Activated CD4-positive, alpha-beta T cell treated with anti-CD3 and anti-CD28 coated beads, Interleukin-2, amount 50 U/mL, for 16 hours (primary cell): ENCODE measurements at places on chromosomes 3 and 15.

DNA sequence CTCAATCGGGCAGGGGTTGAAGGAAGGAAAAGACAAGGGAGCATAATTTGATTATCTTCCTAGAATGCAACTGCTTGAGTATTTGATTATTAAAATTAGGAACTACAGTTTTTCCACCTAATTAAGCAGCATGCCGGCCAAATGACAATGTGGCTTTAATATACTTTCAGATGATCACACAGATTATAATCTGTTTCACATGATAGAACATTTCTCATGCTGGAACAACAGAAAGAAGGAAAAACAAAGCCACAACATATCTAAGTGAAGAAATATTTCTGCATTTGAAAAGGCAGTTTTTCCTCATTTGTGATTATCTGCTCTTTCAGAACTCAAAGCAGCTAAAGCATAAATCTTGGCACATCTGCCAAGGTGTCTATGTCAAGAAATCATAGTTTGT, 82.7 kb downstream of the STRIT1 start:
- no peak for DNase-seq

- DNase-seq: no peak
Observed at GRCh38 chr15:33298631-33299030, 12.1 kb upstream of the RYR3 start.

DNA sequence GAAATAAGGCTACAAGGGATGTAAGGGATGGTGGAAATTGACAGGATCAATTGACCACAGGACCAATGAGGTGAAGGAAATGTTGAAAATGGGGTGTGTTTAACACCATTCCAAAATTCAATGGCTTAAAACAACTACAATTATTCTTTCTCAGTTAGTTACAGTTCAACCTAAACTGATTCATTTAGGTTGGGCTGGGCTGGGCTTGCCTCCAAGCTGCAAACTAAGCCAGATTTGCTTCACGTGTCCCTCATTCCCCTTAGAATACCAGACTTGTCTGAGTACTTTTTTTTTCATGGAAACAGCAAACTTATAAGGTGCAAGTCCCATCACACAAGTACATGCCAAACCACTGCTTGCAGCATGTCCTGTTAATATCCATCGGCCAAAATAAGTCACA, 280.1 kb downstream of the NEK10 start:
- DNase-seq: no peak

DNA sequence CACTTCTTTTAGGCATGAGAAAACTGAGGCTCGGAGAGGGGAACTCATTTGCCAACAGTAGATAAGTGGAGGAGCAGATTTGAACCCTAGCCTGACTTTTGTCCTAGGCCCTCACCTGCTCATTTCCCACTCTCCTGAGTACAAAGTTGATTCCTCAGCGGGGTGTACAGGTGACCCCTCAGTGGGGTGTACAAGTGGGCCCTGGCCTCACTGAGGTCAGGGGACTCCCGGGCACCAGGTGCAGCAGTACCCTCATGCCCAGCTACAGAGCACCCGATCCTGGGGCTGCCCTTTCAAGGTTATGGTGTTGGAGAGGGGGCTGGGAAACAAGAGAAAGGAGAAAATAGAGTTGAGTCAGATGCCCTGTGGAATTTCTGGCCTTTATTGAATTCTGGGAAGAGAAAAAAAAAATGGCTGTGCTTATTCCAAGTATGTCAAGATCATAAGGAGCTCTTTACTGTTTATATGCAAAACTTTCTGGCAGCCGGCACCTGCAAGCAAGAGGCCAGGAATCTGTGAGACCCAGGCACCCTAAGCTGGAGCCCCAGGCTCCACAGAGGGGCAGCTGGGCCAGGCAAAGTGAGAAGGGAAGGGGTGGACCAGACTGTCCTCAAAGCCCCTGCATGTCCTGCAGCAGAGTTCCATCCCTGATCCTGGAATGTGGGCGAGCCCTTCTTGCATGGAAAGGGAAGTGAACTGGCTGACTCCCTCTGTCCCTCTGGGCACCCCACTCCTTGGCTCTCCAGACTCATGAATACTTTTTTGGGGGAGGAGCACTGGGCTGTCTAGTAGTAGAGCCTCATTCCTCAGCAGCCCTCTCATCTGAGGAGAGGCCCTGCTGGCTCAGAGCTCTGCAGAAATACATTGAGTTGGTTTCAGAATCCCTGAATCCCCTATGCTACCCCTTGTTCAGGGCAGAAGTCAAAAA, 43.1 kb downstream of the AMOTL2 start:
- DNase-seq: no peak

- no peak for DNase-seq
Observed at GRCh38 chr15:29621616-29622015, 200.7 kb downstream of the TJP1 start.

DNA sequence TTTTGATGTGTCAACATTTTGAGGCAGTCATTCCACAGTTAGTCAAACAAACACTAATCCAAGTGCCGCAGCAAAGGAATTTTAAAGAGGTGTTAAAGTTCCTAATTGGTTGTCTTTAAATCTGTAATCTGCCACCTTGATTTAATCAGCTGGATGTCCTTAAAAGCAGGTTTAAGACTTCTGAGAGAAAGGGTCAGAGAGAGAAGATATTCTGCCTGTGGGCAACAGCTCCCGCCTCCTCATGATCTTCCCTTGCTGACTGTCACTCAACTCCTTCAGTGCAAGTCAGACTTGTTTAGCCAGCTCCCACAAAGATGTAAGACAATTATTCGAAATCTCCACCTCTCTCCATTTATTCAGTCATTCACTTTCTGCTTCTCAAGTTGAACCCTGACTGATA, 92.6 kb upstream of the MYRIP start:
- no peak for DNase-seq

- no peak for DNase-seq
Observed at GRCh38 chr3:45055032-45055410, 28.9 kb downstream of the CLEC3B start.

DNA sequence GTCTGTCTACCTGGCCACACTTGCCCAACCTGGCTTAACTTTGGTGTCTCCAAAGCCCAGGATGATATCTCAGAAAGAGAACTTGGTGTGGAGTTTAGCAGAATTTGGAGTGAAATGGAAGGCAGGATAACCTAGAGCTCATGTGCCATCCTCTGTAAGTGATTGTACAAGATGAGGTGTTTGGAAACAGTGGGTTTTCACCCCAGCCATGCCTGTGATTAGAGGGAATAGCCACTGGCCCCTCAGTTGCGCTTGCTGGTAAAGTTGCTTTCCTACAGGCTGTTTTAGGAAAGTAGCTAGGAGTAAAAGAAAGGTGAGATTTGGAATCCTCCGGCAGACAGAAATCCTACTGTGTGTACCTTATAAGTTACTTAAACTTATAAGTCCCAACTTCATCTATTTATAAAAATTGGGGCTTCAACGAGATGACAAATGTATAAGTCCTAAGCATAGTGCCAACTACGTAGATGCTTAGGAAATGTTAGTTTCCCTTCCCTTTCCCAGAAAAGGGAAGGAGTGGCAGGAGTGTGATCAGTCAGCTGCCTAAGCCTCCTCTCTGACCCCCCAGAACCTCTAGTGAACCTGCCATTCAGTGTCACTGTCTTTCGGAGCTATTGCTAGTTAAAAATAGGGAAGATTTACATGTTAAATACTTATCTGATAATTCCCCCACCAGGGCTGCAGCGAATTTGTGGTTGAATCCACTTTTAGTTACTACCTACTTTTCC, 13.4 kb upstream of the BMF start:
- no peak for DNase-seq

DNA sequence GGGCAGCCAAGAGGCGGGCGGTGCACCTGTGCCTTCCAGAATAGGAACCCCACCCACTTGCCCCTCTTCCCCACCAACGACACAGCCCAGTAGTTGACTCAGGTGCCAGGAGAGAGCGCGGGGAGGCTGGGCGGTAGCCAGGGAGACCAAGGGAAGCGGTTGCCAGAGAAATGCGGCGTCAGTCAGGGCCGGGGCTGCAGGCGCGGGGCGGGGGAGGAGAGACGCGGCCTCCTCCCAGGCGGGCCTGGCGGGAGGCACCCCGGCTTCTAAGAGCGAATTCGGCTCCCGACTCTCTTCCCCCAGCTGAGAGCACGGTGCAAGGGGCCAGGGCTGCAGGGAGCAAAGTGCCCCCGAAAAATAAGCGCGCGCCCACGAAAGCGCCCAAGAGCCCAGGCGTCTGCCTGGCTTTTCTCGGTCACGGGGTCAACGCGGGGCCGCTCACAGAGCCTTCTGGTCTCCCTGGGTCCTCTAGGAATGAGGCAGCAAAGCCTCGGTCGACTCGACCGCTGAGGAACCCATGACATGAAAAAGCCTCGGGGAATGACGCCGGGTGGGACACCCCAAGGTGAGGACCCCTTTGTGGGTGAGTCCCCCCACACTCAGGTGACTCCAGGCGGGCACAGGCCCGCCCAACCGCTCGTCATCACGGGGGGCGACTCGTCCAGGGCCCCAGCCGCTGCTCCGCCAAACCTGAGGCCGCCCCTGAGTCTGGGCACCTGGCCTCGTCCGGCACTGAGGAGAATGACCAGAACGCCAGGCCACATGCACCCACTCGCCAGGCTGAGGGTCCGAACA, 716 bp downstream of the CPEB1 start:
- DNase-seq: no peak

- no peak for DNase-seq
Observed at GRCh38 chr3:32381922-32382321, 9.7 kb upstream of the CMTM7 start.

DNA sequence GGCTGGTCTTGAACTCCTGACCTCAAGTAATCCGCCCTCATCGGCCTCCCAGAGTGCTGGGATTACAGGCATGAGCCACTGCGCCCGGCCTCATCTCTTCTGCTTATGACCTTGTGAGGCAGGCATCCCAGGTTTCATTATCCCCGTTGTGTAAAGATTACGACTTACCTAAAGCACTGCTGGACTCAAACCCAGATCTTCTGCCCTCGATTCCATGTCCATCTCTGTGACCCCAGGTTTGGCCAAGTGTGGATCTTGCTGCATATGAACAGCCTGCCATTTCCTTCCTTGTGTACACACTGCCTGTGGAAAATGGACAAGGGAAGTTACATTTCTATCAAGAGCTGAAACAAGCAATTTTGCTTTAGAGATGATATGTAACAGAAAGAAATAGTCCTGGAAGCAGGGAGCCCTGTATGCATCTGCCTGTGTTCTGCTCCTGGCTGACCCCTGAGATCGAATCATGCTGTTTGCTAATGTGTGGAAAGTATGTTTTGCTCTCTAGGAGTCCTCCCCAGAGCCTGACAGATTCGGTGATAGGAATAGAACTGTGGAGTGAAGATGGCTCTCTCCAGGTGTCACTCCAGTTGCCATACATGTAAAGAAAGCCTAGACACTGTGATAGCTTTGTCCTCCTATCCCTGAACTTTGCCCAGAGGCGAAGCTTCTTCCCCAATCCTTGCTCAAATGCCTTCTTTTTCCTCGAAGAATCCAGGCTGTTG, 11.8 kb upstream of the LIPC start:
- no peak for DNase-seq

DNA sequence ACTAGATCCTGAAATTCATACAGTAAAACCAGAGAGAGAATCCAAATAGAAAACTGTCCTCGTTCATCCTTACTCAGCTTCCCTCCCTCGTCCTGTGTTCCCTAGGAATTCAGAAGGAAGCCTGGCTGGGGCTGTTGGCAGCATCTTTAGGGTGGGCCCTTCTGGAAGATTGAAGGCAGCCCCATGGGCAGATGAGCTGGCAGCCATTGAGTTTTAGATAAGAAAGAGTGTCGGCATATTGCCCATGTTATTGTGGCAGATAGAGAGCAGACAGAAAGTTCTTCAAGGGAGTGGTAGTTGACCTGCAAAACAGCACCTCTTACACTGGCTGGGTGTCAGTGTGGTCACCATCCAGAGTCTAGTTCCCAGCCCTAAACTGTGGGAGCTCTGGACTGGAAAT, 23.5 kb downstream of the TMOD2 start:
- DNase-seq: no peak

- DNase-seq: no peak
Observed at GRCh38 chr3:114363554-114364202, 69.8 kb downstream of the TIGIT start.

GRCh38 chr3:4994823-4995499, 15.7 kb downstream of the BHLHE40 start:
- DNase-seq: no peak

- DNase-seq: no peak
Observed at GRCh38 chr3:170777564-170777926, 92.5 kb downstream of the RPL22L1 start.

GRCh38 chr15:66097151-66098021, 156.2 kb downstream of the MEGF11 start:
- DNase-seq: no peak

DNA sequence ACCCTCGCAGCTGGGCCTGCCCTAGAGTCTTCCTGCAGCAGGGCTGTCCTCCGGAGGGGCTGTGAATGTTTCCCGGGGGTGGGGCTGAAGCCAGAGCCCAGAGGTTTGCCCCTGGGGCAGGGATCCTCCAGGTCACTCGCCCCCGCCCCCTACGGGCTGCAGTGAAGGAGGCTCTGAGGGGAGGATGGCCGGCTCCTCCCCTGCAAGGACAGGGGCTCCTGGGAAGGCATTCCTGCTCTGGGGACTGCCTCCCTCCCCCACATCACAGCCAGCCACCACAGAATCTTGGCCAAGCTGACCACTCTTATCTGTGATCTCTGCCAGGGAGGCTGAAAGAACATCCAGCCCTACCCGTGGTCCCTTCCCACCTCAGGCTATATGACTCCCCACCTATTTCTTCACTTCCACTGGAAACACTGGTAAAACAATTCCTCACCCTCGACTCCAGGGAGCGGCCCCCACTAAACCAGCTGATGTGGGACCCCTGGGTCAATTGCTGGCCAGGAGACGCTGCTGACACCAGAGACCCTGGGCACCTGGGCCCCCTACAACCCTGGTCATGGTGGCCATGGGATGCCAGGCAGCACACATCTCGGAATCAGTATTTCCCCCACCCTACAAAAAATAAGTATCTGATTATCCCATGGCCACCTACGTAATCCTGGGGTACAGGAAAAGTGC, 66.0 kb downstream of the HMCES start:
- DNase-seq: no peak

DNA sequence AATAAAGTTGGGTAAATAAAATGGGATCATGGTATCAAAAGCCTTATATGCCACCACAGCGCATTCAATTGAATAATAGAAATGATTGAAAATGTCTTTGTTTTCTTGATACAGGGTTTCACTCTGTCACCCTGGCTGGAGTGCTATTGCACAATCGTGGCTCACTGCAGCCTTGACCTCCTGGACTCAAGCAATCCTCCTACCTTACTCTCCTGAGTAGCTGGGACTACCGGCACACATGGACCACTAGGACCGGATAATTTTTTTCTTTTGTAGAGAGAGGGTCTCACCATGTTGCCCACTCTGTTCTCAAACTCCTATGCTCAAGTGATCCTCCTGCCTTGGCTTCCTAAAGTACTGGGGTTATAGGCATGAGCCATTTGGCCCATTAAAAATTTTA, 33.8 kb upstream of the BBX start:
- DNase-seq: no peak

GRCh38 chr3:157611536-157612076, 108.4 kb upstream of the VEPH1 start:
- no peak for DNase-seq

DNA sequence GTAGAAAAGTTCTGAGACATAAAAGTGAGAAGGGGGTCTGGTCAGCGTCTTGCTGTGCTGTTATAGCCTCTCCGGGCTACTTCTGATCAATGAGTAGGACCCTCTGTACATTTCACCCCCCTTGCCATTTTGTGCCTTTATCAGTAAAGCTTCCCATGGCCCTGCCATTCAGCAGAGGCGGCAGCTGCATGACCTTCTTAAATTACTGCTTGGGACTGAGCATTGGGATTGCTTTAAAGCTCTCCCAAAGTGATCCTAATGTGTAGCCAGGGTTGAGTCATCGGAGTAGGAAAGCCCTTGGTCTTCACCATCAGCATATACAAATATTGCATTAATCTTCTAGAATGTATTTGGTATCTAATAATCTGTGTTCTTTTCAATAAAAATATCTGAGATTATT, 70.2 kb downstream of the FMN1 start:
- DNase-seq: no peak
